ENCODE measurements at places on chromosomes 2 and 18.

DNA sequence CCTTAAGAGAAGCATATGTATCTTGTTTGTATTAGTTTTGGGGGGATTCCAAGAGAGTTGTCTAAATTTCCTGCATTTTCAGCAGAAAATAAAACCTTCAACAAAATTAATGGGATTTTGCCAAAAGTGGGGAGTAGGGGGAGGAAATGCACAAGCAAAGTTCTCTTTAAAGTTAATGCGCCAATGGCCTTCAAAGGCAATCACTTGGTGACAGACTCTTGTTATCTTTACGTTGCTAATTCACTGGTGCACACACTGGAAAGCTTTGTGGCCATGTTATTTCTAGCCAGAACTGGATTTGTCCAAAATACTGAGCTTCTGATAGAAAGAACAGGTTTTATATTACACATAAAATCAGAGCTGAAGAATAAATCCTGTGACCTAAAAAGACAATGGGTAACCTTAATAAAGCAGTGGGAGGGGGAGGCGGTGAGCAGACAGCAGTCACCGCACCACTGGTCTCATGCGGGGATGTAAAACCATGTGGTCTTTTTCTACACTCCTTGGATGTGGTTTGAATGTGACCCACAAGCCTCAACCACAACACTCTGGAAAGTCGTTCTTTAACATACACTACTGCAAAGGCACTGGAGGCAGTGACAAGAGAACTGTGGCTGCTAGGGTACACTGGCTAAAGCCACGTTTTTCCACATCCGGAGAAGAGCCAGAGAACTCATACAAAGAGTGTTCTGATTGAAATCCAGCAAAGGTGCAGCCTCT lies 176.9 kb upstream of the SMAD7 start:
- DNase-seq: no peak

GRCh38 chr18:39741755-39742466 lies 2176.3 kb upstream of the CELF4 start:
- DNase-seq: no peak

DNA sequence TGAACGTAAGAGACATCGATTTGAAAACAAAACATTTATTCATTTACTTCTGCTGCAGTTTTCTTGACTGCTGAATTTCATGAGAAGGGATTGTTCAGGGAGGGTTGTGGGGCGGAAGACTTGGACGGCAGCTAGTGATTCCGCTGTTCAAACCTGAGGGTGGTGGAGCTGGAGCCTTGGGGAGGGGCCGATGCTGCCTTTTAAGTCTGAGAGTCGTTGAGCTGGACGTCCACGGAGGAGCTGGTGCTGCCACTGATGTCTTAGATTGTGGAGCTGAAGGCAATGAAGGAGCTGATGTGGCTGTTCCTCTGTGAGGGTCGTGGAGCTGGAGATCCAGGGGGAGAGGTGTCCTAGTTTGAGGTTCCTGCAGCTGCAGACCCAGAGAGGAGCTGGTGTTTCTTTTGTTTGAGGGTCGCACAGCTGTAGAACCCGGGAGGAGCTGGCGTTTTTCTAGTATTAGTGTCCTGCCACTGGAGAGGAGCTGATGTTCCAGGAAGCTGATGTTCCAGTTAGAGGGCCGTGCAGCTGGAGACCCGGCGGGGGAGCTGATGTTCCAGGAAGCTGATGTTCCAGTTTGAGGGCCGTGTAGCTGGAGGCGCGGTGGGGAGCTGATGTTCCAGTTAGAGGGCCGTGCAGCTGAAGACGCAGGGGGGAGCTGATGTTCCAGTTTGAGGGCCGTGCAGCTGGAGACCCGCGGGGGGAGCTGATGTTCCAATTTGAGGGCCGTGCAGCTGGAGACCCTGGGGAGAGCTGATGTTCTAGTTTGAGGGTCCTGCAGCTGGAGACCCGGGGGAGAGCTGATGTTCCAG lies 150.9 kb downstream of the RTP5 start:
- DNase-seq: no peak

- no peak for DNase-seq
Observed at GRCh38 chr2:179595284-179595683, 266.1 kb downstream of the ZNF385B start.

- no peak for DNase-seq
Observed at GRCh38 chr2:15801904-15802303, 138.4 kb upstream of the MYCN start.

DNA sequence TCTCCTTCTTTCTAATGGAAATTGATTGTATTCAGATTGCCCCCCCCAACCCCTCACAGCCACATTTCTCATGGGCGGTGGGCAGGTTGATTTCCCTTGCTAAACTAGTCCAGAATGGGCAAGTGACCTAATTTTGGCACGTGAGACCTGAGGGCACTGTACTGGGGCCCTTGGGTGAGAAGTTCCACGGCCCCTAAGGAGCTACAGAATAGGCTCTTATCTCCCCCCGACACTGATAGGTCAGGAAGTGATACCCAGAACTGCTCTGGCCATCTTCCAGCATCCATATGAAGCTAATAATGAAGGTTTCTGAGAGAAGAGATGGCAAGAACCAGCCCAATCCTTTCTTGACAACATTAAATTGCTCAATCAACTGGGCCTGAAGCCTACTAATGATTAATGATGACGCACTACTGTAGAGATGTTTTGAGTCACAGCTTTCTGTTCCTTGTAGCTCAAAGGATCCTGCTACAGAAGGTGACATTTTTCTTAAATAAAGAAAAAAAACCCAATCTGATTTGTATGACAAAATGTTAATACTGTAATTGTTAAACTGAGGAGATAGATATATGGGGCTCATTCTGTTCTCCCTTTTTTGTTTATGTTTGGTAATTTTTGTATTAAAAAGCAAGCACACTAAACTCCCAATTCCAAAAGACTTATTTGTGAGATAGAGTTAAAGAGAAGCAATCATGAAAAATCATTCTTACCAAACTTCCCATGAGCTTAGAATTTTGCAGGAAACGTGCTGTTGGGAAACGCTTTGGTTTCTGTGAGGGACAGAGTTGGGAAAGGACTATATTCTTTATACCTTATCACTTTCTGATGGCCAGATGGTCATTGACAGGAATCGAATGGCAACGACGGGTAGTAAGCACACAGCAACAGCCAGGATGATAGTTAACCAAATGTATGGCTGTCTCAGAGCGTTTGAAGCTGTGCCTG lies 28.2 kb upstream of the NARS1 start:
- no peak for DNase-seq

DNA sequence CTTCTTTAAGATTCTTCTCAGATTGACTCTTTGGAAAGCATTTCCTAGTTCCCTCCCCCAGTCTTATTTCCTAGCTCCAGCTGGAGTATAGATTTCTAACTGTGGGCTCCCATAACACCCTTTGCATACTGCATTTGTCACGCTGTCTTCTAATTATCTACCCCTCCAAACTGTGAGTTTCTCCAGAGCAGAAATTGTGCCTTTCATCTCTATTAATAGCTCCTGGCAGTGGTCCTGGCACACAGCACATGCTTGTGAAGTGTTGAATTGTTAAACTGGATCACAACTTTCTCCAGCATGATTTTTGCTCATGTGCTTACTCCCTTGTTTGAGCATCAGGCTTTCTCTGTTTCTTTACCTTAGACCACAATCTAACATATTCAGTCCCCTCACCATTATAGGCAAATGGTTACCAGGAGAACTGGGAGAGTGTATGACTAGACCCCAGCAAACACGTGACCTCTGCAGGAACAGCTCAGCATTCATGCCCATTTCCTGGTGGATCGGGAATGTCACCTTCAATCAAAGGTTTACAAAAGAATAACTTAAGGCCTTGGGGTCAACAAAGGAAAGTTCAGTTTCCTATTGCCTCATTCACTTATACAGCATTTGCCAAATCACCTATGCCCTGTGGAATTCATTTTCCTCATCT lies 175.7 kb upstream of the TANK start:
- DNase-seq: no peak

GRCh38 chr2:118249531-118249930 lies 161.3 kb downstream of the INSIG2 start:
- DNase-seq: no peak

GRCh38 chr2:99888617-99889016 lies 253.8 kb downstream of the AFF3 start:
- DNase-seq: no peak

- DNase-seq: no peak
Observed at GRCh38 chr2:181459621-181460021, 2.4 kb downstream of the ITGA4 start.
